Stimulated activated CD8-positive, alpha-beta memory T cell treated with anti-CD3 and anti-CD28 coated beads, Interleukin-4, amount 100 ng/mL, for 4 hours (primary cell): ENCODE measurements at places on chromosomes 11 and 22.

DNA sequence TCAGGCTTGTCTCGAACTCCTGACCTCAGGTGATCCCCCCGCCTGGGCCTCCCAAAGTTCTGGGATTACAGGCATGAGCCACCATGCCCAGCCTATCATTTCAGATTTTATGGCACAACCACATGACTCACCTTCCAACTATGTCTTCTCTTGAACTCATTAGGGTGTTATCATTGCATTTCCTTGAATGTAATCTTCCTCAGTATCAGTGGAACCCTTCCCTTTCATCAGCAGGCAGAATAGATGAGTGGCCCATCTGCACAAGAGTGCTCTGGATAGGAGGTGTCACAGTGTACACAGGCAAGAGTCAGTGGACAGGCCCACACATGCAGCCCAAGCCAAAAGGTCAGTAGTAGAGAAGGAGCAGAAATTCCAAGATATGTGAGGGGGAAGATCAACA is 29.1 kb upstream of the AQP11 start:
- DNase-seq: no peak

- DNase-seq: no peak
Measured at GRCh38 chr11:45904309-45904915, 2.7 kb downstream of the FREY1 start.

DNA sequence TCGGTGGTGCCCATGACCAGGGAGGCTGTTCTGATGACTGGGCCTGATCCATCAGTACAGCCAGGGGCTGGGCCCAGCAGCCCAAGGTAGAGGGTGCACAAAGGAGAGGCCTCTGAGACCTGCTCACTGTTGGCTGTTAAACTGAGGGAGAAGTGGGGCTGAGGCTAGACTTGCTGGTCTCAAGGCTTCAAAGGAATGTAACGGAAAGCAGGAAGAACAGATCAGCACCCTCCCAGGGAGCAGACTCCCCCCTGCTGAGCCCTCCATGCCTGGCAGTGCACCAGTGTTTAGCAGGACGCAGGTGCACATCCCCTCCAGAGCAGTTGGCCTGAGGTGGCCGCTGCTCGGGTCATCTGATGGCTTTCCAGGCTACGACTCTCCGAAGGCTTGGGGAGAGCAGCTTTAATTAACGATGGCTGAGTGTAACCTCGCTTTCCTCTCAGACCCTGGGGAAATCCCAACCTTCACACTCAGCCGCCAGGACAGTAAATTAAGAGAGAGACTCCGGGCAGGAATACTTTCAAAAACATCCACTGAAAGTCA is 255.7 kb upstream of the NARS2 start:
- DNase-seq: no peak

GRCh38 chr11:113168354-113169342 is 145.7 kb upstream of the TTC12 start:
- no peak for DNase-seq

GRCh38 chr11:123760894-123761293 is 6.6 kb upstream of the OR6X1 start:
- DNase-seq: no peak

DNA sequence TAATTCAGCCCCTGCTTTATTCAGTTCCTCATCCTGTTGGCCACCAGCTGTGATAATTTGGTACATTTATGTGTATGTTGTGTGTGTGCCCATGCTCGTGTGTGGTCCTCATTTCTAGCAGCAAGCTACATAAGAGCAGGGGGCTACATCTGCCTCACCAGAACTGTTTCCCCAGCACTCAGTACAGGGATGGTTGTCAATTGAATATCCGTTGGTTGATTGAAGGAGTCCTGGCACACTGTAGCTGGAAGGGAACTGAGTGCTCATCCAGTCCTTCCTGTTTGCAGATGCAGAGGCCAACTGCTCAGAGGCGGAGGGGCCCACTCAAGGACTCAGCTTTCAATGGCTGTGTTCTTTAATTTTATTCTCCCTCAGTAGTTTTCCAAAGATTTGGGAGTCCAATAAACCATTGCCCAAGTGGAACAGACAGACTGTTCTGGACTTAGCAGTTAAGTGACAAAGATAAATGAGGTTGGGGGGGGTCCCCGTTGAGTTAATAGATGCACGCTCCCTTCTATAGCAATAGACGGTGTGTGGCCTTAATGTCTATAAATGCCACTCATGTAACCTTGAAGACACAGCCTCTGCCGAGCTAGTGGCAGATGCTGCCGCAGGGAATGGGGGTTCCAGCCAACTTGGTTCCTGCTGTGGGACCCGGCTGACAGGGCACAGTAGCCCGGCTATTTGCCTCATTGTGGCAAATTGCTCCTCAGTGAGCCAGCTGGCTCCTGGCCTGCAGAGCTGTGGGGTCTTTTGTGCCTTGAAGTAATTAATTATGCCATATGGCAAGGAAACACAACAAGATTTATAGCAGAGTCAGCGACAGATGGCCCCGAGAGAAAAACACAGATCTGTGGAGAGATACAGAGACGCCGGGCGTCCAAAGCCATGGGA is 71.4 kb upstream of the GRK3 start:
- DNase-seq: no peak

GRCh38 chr11:64918017-64918416 is 1.0 kb upstream of the ATG2A start:
- DNase-seq: no peak
